ENCODE measurements at places on chromosomes 5 and 9.

DNA sequence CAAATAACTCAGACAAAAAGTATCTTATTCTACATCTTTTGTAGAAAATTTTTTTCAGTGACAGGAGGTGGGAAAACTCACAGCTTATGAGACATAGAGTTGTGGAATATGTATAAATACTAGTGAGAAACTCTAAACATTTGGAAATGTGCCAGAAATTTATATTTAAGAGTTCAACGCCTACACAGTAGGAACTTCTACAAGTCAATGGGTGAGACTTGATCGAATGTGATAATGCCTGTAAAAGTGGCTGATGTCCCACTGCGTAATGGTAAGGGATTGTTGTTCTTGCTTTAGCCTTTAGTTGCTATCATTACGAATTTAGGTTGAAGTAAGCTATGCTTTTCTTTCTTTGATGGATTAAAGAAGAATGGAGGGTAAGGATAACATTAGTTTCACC lies 40.0 kb upstream of the RICTOR start:
- no peak for DNase-seq

GRCh38 chr9:27530915-27531755 lies 1.5 kb upstream of the MOB3B start:
- DNase-seq = no peak

DNA sequence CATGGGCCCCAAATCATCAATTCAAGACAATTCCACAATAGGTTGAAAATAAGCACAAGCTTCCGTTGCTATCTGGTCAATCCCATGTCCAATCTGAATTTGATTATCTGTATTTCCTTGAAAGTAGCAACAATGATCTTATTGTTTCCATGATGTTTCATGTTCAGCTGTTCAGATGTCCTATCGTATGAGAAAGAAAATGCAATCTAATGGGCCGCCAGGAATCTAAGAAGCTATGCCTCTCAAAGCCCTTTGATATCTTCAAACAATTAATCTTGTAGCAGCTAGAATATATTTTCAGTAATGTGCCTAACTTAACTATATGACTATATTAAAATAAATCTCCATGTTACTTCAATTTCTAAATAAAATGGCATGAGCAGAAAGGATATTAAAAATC lies 32.1 kb upstream of the ALDOB start:
- DNase-seq = no peak

DNA sequence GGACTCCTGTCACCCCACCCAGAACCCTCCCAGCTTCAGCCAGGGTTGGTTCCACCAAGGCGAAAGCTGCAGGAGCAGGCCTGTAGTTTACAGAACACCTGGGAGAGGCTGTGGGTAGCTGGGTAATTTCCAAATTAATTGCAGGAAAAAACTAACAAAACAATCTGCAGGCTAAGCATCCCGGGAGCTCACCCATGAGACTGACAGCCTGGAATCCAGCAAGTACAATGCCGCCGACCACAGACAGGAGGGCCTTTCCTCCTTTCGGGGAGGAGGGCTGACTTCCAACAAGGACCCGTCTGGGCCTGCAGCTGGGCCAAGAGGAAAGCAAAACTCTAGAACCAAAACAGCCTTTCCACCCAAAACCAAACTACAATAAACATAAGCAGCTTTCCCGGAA lies 10.3 kb downstream of the FOXE1 start:
- no peak for DNase-seq

DNA sequence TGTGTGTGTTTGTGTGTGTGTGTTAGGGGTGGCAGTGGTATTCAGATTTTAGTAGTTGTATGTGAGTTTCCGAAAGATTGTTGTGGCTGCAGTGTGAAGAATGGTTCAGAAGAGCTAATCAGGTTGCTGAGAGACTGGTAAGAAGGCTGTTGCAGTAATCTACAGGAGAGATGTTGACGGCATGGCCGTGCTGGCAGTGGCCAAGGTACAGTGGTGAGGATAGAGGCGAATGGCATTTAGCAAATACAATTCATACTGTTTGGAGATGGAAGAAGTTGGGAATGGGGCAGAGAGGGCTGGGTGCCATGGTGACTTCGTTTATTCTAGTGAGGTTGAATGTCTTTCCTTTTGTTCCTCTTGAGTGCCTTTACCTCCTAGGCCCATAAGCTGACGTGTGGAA lies 77.5 kb upstream of the SPATA31D4 start:
- no peak for DNase-seq
